Ovary (tissue), 10 donors: ENCODE measurements at places on chromosomes 1 and 21. TPM values are rescaled to one million over a fixed set of nuclear protein-coding genes. Genes with fewer than 3 reads are reported as not detected.

- DNase-seq, result no peak
Measured at GRCh38 chr1:38498686-38499085, 360.9 kb downstream of the RRAGC start.

COL16A1 gene
- 194 TPM for polyA plus RNA-seq

- DNase-seq, result peak; percentile 17
Measured at GRCh38 chr1:156944848-156945247, 24.4 kb downstream of the LRRC71 start.

PLEKHA6 gene
- polyA plus RNA-seq, result 2.5 TPM

DNA sequence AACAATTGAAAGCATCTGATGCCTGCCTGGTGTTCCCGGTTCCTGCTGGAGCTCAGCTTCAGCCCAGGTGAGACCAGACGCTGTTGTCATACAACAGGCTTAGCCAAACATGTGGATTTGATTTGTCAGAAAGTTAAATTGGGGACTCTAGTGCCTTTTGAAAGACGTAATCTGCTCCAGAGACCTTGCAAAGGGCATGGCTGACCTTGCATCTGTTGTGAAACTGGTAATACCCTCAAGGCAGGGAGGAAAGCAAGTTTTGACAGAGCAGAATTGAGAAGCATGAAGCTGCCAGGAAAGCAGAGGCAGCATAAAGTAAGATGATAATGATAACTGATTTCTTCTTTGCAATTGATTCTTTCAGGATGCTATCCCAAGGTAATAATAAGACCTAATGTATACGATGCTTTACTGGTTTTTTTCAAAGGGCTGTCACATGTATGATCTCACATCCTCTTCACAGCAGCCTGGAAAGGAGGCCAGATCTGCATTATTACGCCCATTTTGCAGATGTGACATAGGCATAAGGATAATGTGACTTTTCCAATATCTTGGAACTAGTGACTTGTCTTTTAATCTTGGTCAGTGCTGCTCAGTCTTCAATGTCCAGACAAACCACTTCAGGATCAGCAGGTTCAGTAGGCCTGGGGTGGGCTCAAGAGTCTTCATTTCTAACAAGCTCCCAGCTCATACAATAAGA is 24.7 kb upstream of the CNN3 start:
- no peak for DNase-seq
